ENCODE measurements at places on chromosomes 1 and 21.

DNA sequence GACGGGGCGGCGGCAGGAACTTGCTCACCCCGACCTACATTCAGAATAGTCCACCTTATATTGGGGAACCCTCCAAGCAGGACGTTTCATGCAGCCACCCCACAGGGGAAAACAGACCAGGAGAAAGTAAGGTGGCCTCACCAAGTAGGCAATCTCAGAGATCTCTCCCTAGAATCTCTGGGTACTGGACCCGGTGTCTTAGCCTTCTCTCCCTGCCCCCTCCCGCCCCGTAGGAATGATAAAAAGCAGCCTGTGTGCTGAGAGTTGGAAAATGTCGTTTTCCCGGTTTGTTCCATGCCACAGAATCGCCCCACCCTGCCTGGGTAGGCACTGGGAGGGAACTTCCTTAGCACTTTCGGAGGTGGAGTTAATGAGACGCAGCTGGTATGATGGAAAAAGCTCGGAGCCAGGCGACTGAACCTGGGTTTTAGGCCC is 789 bp upstream of the PTPN14 start:
- no peak for DNase-seq

DNA sequence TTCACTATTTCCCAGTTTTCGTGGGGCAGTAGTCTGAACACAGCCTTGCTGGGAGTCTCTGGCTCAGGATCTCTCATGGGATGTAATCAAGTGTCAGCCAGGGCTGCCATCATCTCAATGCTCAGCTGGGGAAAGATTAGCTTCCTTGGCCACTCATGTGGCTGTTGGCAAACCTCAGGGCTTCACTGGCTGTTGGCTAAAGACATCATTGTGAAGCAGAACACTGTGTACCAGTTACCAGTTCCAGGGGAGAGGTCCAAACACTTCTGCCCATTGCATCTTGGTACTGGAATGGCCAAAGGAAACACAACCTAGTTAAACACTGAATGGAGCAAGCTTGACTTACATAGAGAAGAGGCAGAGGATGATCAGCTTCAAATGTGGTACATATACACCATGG is 33.7 kb downstream of the AADACL4 start:
- no peak for DNase-seq

DNA sequence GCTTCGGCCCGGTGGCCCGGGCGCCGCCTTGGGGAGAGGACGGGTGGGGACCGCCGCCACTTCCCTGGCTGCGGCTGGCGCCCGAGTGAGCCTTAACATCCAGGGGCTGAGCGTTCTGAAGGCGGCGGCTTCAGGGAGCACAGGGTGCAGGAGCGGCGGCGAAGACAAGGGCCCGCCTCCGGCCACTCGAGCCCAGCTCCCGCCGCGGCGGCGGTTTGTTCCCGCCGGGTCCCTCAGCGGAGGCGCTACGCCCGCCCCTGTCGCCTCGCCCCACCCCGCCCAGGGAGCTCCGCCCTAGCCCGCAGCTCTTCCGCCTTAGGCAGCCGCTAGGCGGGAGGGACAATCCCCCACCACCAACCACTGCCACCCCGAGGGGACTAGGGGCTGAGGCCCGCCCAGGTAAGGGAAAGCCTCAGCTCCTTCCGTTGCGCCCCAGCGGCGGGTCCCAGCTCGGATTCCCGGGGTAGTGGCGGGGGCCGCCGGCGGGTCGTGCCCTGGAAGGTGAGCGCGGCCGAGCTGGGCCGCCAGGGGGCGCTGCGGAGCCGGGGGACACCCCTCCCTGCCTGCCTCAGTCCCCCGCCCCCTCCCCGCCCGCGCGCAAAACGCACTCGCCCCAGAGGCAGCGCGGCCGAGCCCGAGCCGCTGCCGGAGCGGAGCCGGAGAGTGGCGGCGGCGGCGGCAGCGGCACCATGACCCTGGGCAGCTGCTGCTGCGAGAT is at the start of gene FOXD2:
FOXD2 (plus strand) TSS at position 598 of the 718 bp plus-strand sequence; CDS start at position 690, 92 bp downstream.
- peak; percentile 92 for DNase-seq

DNA sequence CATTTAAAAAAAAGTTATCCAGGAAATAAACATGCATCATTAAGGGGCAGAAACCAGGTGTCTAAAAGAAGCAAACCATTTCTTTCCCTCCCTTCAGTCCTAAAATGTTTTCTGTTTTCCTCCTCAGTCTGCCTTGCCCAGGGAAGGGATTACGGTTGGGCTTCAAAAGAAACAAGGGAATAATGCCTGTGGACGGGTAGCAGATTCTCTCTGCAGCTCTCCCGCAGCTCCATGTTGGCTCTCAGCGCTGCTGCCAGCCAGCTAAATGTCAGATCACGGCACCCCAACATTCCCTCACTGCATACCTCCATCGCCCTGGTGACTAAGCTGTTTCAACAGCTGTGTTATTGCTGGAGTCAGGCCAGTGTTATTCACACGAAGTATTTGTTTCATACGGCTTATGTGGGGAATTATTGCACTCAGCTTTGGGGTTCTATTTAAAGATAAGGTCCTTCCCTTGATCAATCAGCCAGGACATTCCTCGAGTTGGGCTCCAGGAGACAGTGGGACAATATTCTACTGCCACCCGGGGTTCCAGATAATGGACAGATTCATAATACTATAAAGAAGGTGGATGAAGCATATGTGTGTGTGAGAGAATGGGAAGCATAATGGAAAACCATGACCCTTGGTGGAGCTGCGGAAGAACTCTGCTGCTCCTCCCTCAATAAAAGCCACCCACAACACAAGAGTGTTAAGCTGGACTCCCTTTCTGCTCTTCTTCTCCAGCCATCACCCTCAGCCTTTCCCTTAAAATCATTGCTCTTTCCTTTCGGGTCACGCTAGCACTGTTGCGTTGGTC is 58.2 kb downstream of the WLS start:
- DNase-seq, result no peak

DNA sequence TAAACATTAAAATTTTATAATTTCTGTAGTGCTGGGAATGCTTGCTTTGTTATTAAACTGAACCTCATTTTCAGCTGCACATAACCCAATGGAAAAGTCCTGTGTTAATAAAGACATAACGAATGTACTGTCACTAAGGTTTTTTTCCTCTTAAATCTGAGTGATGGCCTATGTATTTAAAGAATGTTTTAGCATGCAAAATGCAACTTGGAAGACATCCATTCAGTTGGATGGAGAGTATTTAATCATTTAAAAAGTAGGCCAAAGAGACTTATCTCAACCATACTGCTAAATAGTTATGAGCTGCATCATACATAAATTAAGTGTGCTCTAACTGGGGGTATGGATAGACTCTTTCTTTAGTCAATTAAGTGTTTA is 48.5 kb downstream of the RWDD3 start:
- DNase-seq, result no peak

- DNase-seq, result no peak
These were observed 41.9 kb upstream of the H6PD start for GRCh38 chr1:9192578-9193232.

GRCh38 chr1:25750923-25751605 is 48.9 kb upstream of the SELENON start:
- DNase-seq, result no peak

GRCh38 chr1:36126005-36126716 is 1.1 kb upstream of the COL8A2 start:
- no peak for DNase-seq

DNA sequence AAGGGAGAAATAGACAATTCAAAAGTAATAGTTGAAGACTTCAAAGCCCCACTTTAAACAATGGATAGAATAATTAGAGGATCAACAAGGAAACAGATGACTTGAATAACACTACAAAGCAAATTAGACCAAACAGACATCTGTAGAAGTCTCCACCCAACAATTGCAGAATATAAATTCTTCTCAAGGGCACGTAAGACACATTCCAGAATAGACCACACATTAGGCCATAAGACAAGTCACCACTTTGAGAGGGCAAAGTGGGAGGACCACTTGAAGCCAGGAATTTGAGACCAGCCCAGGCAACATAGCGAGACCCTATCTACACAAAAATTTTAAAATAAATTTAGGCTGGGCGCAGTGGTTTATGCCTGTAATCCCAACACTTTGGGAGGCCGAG is 20.5 kb upstream of the RNF186 start:
- no peak for DNase-seq

GRCh38 chr1:87265786-87266185 is 62.9 kb upstream of the LMO4 start:
- no peak for DNase-seq

DNA sequence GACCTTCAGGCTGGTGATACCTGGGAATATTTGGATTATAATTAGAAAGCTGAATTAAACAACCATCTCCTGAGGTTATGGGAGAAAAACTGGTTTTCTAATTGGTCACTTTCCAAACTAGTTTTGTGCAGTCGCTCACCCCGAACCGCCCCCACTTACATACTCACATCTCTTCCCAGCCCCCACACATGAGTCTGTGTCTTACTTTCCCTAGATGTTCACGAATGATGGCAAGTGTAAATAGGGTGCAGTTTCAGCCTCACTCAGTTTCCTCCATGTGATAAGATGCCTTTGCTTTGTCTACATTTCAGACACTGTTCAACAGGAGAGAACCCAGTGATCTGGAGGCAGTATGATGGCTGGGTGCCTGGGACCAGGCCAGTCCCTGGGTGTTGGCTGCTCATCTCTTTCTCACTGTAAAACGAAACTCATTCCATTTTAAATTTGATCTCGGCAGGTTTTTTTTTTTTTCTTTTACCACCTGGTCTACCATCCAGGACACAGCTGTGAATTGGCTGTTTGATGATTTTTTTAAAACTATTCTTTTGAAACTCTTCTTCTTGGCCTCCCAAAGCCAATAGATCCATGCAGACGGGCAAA is 164.3 kb upstream of the RAB4A start:
- DNase-seq, result no peak

DNA sequence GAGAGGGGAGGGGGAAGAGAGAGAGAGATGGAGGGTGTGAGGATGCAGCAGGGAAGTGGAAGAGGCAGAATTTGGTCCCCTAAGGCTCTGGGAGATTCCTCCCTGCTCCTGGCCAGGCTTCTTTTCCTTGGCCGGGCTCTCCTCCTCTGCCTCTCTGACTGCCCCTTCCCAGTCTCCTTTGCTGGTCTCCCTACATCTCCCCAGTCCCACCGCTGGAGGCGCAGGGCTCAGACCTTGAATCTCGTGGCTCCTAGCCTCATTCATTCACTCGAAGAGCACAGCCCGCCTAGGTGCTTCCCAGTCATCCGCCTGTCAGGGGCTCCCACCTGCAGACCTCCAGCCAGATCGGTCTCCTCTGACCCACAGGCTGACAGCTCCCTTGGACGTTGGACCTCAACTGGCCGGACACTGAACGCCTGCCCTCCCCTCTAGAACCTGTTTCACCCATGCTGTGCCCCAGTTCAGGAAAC is 76.5 kb downstream of the VWA5B1 start:
- peak; percentile 81 for DNase-seq

DNA sequence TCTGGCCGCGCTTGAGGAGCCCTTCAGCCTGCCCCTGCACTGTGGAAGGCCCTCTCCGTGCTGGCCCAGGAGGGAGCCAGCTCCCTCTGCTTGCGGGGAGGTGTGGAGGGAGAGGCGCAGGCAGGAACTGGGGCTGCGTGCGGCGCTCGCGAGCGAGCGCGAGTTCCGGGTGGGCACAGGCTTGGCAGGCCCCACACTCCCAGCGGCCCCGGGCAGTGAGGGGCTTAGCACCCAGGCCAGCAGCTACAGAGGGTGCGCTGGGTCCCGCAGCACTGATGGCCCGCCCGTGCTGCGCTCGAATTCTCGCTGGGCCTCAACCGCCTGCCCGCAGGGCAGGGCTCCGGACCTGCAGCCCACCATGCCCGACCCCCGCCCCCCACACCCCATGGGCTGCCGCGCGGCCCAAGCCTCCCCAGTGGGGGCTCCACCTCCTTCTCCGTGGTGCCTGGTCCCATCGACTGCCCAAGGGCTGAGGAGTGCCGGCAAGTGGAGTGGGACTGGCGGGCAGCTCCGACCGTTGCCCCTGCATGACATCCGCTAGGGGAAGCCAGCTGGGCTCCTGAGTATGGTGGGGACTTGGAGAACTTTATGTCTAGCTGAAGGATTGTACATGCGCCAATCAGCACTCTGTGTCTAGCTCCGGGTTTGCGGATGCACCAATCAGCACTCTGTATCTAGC is 46.0 kb downstream of the COL24A1 start:
- no peak for DNase-seq

DNA sequence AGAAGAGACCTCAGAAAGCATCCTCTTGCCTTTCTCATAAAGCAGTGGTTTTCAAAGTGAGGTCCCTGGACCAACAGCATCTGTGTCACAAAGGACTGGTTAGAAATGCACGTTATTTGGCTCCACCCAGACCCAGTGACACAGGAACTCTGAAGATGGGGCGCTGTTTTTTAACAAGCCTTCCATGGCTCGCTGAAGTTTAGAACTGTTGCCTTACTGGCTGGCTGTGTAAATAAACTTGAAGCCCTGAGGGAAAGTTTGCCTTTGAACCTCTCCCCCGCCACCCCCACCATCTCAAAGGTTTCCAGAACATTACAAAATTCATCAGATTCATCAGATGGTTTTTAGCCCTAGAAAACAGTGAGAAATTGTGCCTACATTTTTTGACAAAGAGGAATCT is 21.8 kb upstream of the IKBKE start:
- no peak for DNase-seq

DNA sequence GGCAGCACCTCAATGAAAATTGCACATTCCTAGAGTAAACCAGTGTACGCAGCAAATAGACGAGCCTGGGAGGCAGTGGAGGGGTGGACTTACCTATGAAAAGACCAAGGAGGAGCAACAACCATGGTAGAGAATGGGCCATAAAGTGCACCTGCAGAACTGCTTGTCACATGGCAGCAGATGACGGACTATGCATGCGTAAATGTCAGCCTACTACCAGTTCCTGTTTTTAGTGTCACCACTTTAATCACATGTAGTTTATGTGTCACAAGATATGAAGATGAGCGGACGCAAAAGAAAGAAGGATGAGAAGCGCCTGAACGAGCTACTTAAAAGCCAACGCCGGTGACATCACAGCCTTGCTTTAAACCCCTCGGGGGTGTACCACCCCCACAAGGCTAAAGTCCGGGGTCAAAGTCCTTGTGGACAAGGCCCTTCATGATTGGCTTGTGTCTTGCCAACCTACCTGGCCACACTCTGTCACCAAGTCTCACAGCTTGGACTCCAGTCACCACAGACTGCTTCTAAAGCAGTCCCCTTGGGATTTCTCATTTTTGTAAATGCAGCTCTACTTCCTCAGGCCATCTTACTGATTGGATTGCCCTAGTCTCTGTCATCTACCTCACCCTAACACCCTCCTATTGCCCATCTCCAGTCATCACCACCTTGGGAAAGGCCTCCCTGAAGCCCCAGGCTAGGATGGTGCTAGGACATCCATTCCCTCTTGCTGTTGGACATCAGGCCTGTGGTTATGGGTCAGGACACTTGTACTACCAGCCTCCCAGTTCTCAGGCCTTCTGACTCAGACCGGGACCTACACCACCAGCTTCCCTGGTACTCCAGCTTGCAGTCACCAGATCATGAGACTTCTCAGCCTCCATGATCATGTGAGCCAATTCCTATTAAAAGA is 6.0 kb upstream of the LY9 start:
- DNase-seq, result no peak

GRCh38 chr1:202589190-202589930 is 120.9 kb downstream of the SYT2 start:
- no peak for DNase-seq

GRCh38 chr1:25566730-25567341 is 23.4 kb downstream of the LDLRAP1 start:
- peak; percentile 48 for DNase-seq

GRCh38 chr1:222904451-222904850 is 89.6 kb downstream of the DISP1 start:
- no peak for DNase-seq

- DNase-seq, result no peak
These were observed 6.9 kb downstream of the USP48 start for GRCh38 chr1:21775985-21776562.

GRCh38 chr1:3016641-3017439 is 4.4 kb upstream of the ACTRT2 start:
- no peak for DNase-seq

GRCh38 chr1:59061876-59062275 is 235.0 kb upstream of the FGGY start:
- DNase-seq, result no peak

- no peak for DNase-seq
These were observed 195.7 kb upstream of the PTBP2 start for GRCh38 chr1:96525657-96526557.

Measured in glutamatergic neuron (in vitro differentiated cells).